ENCODE measurements at places on chromosomes 6 and 20. TPM values are rescaled to one million over a fixed set of nuclear protein-coding genes. Genes with fewer than 3 reads are reported as not detected.

DNA sequence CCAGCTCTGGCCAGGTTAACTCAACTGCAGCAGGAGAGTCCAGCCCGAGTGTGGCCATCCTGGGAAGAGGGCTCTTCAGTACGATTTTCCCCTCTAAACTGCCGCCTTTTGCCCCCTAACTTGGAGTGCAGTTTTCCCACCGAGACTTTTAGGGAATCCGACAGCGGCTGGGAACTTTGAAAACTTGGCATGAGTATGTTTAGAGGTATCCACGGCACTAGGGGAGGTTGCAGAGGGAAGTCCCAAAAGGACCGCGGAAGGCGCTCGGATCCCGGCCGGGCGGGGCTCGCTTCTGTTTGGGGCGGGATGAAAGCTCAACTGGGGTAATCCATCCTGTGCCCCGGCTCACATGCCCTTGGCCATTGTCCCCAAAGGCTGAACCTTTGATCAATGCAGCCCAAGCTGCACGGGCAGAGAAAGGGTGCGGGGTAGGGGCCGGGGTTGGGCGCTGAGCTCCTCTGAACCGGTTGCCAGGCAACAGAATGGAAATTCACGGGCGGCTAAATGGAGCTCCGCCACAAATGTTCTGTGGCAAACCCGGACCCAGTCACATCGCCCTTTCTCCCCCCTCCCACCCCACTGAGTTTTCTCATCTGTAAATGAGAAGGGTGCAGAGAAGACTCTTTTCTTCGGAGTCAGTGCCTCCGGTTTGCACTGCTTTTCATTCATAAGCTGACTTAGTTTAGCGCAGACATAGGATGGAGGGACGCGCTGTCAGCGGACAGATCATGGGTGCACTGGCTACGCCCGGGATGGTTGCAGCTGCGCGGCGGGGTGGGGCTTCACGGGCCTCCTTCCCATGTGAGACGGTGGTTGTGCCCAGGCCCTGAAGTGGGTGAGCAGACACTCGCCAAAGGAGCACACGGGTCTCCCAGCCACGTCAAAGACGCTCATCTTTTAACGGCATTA is 2.3 kb downstream of the BMP6 start:
- no peak for DNase-seq

- no peak for DNase-seq
These were observed 26.9 kb upstream of the NT5E start for GRCh38 chr6:85422996-85423395.

DNA sequence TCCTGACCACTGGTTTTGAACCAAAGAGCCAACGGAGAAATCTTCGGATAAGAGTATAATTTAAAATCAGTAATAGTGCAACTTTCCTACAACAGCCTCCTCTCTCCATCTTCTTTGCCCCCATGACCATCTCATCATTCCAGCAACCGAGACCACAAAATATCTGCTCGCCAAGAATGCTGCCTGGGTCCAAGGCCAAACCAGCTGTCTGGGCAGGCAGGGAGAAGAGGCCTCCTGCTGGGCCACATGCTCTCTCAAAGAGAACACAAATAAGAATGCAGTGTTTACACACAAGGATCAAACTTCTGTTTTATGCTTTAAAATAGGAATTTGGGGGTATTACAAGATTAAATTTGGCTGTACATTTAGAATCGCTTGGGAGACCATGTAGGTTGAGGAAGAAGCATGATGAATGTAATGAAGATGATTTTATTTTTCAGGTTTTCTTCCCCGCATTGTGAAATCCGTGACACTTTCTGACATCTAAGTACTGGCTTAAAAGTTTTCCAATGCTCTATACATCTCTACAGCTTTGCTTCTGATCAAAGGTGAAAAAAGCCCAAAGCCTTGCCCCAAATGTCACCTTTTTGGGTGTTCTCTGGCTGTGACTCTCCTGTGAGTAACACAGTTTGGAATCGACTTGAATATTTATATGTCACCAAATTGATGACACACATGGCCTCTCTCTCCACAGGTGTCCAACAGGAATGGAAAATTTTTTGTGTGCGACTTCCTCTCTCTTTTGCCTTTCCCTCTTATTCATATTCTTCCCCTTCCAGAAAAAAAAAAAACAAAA is 79.4 kb upstream of the PROKR2 start:
- DNase-seq: no peak

GRCh38 chr20:19212821-19213502 is 520 bp downstream of the SLC24A3 start:
- DNase-seq: no peak

GRCh38 chr20:11976966-11977365 is 59.3 kb downstream of the BTBD3 start:
- DNase-seq: no peak

- peak; percentile 1 for DNase-seq
These were observed 19.7 kb downstream of the SLC17A9 start for GRCh38 chr20:62971950-62972844.

GRCh38 chr6:97422171-97422570 is 139.2 kb upstream of the MMS22L start:
- DNase-seq: no peak

- no peak for DNase-seq
These were observed 2.6 kb upstream of the GPSM3 start for GRCh38 chr6:32194825-32195651.

DNA sequence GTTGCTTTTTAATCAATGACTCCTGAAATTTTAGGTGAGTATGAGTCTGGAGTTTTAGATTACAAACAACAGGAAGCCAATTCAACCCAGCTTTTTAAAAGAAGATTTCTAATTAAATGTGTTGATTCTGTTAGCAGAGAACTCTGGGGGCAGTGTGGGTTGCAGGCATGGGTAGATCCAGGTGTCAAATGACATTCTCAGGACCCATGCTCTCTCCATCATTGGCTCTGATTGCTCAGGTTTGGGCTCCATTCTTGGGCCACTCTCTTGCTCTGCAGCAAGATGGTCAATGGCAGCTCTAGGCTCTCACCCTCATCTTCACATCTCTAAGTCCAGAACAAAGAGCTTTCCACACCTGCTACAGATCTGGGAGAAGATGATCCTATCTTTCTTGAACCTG is 463.7 kb downstream of the PREX1 start:
- no peak for DNase-seq

GRCh38 chr20:43846516-43846905 is 68.1 kb upstream of the TOX2 start:
- DNase-seq: no peak

DNA sequence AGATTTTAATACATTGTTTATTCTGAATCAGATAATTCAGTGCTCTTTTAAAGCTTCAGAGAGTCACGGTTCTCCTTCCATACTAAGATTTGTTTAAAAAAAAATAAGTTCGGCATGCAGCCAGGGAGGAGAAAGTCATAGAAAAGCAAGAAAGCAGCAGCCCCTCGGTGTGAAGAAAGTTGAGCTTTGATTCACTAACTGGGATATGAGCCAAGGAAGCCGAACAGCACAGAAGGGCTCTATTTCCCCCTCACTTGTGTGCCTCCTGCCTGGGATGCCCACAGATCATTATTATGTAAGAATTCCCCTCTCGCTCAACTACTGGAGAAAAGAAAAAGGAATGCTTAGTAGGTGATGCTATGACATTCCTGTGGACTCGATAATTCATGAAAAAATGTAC is 69.3 kb upstream of the SYNJ2 start:
- no peak for DNase-seq

DNA sequence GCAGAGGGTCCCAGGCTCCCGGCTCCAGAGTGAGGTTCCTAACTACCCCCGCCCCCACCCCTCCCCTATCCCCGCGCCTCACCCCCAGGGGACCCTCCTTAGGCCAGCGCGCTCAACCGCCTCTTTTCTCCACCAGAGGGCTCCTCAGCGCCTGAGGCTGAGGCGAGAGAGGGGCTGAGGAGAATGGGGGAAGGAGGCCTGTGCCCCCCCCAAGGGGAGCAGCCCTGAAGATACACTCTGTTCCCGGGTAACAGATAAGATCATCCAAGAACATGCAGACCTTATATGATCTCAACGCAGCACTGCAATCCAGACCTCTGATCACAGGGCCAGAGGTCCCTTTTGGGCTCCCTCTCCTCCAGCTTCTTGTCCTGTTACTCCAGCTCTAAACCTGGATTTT is 43.3 kb upstream of the MRPS10 start:
- DNase-seq: no peak

- no peak for DNase-seq
These were observed 69.2 kb upstream of the SMIM29 start for GRCh38 chr6:34317882-34318498.

GRCh38 chr20:8255945-8256632 is 124.0 kb downstream of the PLCB1 start:
- DNase-seq: no peak

The FARS2 gene
- 7.7 TPM for total RNA-seq

The ACOT8 gene
- total RNA-seq: 33.0 TPM

- DNase-seq: no peak
These were observed 2.1 kb downstream of the TFEB start for GRCh38 chr6:41733360-41733706.

The TRIM10 gene
- total RNA-seq: not detected

- no peak for DNase-seq
These were observed 18.4 kb downstream of the GMPR start for GRCh38 chr6:16256781-16257180.

The EYA2 gene
- not detected for total RNA-seq

- DNase-seq: no peak
These were observed 187.5 kb downstream of the EDN1 start for GRCh38 chr6:12477616-12478015.

The HRH3 gene
- not detected for total RNA-seq

The DCDC2 gene
- total RNA-seq: 142 TPM

DNA sequence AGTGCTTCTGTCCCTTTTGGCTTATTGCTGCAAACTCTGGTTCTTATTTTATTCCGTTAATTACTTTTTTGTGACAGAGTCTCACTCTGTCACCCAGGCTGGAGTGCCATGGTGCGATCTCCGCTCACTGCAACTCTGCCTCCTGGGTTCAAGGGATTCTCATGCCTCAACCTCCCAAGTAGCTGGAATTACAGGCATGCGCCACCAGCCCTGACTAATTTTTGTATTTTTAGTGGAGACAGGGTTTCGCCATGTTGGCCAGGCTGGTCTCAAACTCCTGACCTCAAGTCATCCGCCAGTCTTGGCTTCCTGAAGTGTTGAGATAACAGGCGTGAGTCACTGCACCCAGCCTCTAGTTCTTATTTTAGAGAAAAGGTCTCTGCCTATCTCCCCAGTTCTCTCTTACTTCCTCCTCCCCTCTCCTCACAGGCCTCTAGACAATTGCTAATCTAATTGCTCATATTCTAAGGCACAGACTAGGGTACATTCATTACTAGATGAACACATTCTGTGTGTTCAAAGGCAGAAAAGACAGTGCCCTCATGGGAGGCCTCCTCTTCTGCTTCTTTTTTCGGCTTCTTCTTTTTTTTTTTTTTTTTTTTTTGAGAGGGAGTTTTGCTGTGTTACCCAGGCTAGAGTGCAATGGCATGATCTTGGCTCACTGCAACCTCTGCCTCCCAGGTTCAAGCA is 27.0 kb downstream of the EDEM2 start:
- no peak for DNase-seq

The KPNA5 gene
- total RNA-seq: 2.9 TPM

The PI3 gene
- not detected for total RNA-seq

The SUMO4 gene
- total RNA-seq: not detected

The PLCB4 gene
- total RNA-seq: 37.4 TPM

DNA sequence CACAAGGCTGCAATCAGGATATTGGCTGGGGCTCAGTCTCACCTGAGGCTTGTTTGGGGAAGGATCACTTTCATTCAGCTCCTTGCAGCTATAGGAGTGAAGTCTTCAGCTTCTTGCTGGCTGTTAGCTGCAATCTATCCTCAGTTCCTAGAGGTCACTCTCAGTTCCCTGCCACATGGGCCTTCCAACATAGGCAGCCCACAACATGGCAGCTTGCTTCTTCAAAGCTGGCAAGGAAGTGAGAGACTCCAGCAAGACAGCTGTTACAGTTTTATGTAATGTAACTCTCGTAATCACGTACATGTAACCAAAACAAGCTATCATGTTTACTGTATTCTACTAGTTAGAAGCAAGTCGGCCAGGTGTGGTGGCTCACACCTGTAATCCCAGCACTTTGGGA is 226.9 kb downstream of the CDC5L start:
- no peak for DNase-seq

- no peak for DNase-seq
These were observed 196.7 kb upstream of the CDH4 start for GRCh38 chr20:61055180-61056010.

DNA sequence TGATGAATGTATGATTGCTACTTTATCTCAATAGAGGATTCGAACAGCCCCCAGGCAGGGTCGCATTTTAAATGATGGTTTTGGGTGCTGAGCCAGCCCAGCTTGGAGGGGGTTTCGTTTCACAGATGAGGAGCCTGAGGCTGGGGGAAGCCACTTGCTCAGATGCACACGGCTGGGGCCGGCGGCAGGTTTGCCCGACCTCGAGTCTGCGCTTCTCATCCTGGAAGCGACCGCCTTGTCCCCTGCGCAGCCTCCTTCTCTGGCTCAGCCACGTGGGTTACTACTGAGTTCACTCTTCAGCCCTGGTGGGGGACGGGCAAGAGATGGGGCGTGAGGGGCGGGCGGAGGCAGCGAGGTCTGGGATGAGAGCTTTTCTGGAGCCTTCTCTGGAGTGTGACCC is 25.3 kb downstream of the NTSR1 start:
- DNase-seq: no peak

The TJAP1 gene
- 17.8 TPM for total RNA-seq
